NCI-H1930 (cell line): ENCODE measurements at places on chromosomes 2 and 18.

DNA sequence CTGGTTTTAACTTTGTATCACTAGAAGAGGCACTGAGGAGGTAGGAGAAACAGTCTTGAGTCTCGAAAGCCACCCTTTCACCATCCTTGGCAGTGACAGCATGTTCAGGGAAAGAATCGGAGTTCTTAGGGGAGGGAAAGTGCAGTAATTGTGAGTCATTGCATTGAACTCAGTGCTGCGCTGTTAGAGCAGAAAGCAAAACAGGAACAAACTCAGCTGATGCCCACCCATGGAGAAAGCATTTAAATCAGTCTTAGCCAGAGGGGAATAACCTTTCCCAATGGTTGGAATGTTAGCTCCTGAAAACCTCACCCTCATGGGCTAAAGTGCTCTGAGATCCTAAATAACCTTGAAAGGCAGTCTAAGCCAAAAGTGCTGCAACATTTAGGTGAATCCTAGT, 845.6 kb upstream of the CNTNAP5 start:
- DNase-seq: no peak

GRCh38 chr18:23193742-23194141, 58.5 kb downstream of the CABLES1 start:
- no peak for DNase-seq

DNA sequence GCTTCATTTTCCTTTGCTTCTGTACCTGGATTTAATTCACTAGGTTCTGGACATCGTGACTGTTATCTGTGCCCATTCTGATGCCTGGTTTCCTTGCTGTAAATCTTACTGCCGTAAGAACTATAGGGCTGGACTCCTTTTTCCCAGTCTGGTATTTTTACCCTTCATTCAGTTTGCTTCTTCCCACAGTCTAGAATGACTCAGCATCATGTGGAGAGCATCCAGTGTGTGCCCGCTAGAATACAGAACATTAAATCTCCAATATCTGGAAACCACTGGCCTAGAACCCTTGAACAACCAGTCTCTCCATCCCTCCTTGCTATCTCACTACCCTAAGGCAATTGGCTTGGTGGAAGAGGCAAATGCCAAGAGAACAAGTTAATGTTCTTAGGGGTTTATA, 1075.4 kb upstream of the ZEB2 start:
- no peak for DNase-seq

DNA sequence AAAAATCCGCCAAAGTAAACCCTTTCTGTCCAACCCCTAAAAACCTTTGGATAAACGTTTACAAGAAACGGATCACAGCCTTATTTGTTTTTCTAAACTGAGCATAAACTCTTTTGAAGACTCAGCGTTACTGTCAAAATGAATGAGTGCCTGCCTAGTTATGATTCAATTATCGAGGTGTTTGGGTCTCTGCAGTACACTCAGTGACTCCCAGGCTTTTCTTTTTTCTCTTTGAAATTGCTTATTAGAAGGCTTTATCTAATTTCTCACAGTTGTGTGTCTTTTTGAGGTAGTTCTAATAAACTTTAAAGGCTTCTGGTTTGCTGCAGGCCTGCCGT, 663 bp downstream of the RHBDD1 start:
- DNase-seq: no peak

DNA sequence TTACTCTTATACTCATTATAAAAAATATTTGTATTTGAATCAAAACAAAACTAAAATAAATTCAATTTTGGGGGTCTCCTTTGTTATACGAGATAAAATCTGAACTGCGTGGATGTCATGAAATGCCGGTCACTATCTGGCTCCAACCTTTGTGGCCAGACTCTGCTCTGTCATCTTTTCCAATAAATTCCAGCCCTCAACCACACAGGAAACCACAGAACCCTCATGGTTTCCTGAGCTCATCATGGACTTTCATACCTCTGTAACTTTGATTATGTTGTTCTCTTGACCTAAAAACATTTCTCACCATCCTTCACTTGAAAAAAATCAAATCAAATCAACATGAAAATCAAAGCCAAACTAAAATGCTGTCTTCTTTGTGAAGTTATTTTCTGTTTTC, 724.7 kb downstream of the METTL4 start:
- no peak for DNase-seq

- no peak for DNase-seq
Measured at GRCh38 chr2:229598227-229598626, 116.1 kb downstream of the DNER start.

DNA sequence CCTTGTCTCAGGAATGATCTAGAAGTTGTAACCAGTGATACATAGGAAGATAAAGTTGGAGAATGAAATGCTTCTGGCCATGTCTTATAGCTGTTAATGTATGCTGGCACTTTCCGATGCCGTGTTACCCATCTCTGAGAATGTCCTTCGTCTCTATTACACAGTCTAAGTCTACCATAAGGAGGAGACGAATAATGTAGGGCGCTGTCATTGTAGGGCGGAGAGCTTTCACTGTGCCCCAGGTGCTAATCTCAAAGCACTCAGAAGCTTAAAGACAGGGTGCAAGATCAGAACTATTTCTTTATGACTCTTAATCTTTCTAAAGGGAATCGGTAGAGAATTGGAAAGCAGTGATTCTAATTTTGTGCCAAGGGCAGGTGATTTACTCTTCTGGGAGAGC, 48.2 kb upstream of the MSTN start:
- no peak for DNase-seq

GRCh38 chr2:47636596-47637264, 146.2 kb upstream of the MSH6 start:
- DNase-seq: no peak

DNA sequence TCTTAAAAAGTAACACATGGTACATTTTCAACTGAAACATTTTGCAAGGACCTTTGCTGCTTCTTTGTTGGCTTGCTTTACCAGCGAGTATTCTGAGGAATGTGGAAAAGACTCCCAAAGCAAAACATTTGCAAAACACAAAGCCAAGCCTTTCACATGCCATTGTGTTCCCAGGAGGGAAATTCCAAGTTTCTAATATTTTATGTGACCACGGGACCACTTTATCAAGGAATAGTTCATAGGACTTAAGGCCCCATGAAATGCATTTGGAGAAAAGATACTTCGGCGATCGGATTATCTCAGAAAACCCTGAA, 26.2 kb downstream of the CYP27C1 start:
- DNase-seq: no peak

DNA sequence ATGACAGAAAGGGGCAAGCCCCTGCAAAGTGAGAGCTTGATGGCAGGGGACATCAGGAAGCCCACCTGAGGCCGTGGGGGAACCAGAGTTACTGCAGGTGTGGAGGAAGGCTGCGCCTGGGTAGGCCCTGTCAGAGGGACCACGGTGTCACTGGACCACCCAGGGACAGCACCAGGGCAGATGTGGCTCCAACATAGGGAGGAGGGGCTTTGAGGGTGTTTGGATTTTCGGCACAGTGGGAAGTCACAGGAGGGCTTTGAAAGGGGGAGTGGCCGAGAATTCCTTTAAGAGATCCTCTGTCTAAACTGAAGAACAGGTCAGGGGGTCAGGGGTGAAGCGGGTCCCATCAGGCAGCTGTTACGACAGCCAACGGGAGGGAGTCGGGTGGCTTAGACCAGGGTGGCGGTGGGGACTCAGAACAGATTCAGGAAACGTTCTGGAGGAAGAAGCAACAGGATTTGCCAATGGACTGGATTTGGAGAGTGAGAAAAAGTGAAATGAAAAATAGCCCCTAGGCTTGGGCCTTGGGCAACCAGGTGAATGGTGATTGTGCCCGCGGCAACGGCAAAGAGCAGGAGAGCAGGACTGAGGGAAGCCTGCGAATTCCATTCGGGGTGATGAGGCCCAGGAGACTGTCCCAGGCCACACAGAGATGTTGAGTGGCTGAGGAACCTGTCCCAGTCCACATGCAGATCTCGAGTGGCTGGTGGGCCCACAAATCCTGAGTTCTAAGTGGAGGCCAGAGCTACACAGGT, 166.1 kb downstream of the LAMA1 start:
- DNase-seq: no peak

DNA sequence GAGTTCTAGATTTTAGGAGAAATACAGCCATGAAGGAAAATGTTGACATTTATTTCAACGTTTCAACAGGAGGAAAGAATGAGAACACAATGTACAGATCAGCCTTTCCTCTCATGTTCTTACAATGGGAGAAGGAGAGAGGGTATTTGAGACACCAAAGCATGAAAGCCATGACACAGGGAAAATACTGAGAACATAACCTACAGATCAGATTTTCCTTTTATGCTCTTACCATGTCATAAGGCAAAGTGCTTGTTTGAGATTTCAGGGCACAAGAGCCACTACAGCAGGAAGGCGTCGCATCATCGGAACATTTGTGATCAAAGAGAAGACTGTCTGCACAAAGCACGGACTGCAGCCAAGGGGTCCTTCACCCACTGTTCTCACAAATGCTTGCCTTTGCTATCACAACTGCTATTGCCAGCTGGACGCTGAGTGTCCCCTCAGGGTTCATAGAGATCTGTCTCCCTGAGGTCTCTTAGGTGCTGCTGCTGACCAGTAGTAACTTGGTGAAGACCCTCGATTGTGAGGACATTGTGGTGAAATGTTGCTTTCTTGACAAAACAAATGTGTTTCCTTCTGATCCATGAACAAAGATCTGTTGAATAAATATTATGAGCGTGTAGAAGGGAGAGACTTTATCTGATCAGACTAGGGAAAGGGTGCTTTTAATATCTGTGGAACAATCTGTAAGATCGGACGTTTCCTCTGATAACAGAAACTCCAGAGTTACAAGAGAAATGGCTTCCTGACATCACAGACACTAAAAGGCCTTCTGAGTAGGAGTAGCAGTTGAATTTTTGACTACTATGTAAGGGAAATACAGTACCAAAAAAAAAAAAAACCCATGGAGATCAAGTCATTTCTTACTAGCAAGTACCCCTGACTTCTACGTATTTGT, 6.4 kb upstream of the IL1RL1 start:
- DNase-seq: no peak

DNA sequence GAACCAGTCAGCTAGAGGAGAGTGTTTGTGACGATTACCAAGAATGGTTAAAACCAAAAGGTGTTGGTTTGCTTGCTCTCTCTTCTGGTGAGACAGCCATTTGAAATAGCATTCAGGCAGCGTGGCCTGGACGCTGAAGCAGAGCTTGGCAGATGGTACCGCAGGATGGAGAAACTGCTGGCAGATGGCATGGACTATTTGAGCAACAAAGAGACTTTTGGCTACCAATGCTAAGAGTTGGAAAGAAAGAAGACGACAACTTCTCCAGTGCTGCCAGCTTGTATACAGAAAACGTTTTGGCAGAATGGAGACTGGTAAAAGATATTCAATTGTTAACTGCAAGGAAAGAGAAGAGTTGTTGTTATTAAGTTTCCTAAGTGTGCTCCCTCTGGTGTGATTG, 315.0 kb downstream of the PARD3B start:
- no peak for DNase-seq

DNA sequence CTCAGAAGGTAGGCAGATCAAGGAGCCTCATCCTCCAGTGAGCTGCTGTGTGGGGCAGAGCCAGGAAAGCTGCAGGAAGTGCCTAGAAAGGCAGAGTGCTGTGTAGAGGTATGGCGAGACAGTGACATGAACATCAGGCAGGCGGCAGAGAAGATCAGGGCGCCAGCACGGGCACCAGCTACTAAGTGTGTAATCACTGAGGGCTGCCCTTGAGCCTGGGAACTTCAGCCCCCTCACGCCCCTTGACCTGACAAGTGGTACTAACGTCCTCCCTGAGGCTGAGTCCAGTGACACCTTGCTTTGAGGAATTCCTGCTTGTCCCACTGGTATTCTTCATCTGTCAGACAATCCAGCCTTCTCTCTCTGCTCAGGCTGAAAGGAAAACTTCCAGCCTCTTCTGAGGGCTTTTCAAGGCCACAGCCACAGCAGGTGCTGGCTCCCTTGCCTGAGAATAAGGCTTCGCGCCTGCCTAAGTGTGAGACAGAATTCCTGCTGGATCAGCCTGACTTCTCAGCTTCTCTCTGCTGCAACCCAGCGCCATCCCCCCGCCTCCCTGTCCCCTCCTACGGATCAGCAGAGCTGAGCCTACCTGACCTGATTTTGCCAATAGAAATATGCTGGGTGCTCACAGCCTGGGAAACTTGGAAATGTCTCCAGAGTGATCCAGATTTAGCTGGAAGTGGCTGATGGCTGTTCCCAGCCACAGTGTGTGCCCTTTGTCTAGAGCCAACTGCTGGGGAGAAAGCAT, 148.0 kb downstream of the SMAD7 start:
- DNase-seq: no peak

- no peak for DNase-seq
Measured at GRCh38 chr18:25568986-25569385, 217.0 kb upstream of the ZNF521 start.

DNA sequence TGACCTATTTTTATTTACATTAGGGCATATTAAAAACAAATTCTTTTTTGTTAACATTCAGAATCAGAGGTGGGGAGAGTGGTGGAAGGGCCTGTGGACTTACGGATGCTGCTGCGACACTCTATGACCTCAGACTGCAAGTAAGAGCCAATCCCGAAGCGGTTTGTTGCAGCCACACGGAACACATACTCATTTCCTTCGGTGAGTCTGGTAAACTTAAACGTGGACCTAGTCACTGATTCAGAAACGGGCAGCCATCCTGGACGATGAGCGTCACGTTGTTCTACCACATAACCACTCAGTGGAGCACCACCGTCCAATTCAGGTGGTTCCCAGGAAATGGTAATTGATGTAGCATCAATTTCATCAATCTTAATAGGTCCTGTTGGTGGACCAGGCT, 61.9 kb downstream of the PLEKHA3 start:
- DNase-seq: no peak

GRCh38 chr2:100554798-100555407, 7.9 kb upstream of the PDCL3 start:
- DNase-seq: no peak

DNA sequence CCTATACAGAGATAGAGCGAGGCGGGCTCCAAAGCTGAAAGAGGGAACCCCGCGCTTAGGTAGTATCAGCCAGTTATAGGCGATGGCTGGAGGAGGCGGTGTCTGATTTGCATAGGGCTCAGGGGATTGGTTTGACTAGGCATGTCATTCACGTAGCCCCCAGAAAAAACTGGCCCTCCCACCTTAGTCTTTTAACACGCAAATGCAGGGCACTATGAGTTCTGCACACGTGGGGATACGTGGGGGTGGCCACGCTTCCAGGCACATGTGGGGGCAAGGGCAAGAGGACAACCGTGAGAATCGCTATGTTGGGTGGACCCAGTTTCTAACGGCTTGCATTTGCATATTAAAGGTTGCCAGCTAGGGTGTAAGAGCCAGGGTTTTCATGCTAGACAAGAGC, 56.7 kb upstream of the MSTN start:
- DNase-seq: no peak

- DNase-seq: no peak
Measured at GRCh38 chr2:233542507-233542906, 24.1 kb downstream of the USP40 start.
